ENCODE measurements at places on chromosomes 4 and X. TPM values are rescaled to one million over a fixed set of nuclear protein-coding genes. Genes with fewer than 3 reads are reported as not detected.
A peak's percentile ranks its signal among the peaks of the same experiment; 100 is the strongest.

GRCh38 chrX:49308604-49309269 lies 5.3 kb downstream of the GAGE10 start:
- no peaks in the 10 kb centered on the region for H3K27me3 ChIP-seq
- no peaks in the 10 kb centered on the region for H3K36me3 ChIP-seq

DNA sequence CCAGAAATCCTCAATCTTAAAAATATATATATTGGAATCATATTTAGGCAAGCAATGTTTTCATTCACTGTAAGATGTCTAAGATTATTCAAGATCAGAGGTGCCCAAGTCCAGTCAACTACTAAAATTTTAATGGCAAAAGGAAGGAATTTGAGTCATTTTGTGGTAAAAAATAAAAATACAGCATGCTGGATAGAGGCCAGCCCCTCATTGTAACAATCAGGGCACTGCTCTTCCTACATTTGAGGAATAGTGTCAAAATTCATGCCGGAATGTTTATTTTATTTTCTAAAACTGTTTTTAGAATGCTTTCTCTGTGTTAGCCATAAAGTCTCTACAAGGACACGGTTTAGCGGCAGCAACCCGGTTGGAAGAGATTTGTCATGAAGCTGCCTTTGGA lies 49.9 kb upstream of the SRD5A3 start:
- no peak overlapping the region for H3K27ac ChIP-seq
- H3K27me3 ChIP-seq, result no peaks in the 10 kb centered on the region
- no peaks in the 10 kb centered on the region for H3K36me3 ChIP-seq
- no peaks in the 10 kb centered on the region for H3K4me1 ChIP-seq

- no peak for DNase-seq
- no peaks in the 10 kb centered on the region for H3K36me3 ChIP-seq
- no peak overlapping the region for H3K4me3 ChIP-seq
- H3K27ac ChIP-seq, result no peak overlapping the region
- no peaks in the 10 kb centered on the region for H3K27me3 ChIP-seq
Observed at GRCh38 chrX:50579955-50580354, 109.3 kb upstream of the DGKK start.

- H3K4me3 ChIP-seq, result no peak overlapping the region
- no peak overlapping the region for H3K27ac ChIP-seq
- H3K4me1 ChIP-seq, result no peaks in the 10 kb centered on the region
- DNase-seq, result peak; percentile 3
- H3K36me3 ChIP-seq, result no peaks in the 10 kb centered on the region
- no peaks in the 10 kb centered on the region for H3K27me3 ChIP-seq
Observed at GRCh38 chrX:30935985-30936384, 46.9 kb upstream of the TAB3 start.

DNA sequence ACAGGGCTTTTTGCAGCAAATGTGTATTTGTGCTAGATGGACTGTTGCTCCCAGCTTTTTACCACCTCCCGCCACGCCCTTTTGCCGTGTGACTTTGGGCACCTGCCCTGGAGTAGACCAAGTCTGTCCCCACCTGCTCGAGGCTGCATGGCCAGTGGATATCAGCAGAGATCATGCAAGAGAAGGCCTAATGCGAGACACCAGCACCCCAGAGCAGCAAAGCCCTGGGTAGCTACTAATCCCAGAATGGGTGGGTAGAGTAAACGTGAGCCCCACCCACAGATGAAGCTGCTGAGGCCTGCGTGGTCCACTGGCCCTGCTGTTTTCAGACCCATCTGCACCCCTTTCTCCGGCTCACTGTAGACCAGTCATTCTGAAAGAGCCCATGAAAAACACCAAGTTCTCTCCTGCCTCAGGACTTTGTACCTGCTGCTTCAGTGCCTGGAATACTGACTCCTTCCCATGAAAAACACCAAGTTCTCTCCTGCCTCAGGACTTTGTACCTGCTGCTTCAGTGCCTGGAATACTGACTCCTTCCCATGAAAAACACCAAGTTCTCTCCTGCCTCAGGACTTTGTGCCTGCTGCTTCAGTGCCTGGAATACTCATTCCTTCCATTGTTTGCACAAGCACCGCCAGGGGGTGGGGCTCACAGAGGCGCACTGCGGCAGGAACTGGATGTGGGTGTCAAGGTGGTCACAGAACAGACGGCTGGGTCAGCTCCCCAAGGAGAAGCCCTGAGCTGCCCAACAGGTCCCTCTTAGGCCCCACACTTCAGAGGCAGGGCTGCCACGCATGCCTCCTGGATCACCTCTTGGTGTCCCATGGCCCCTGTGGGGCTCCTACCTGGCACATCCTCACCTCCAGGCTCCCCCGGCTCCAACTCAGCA lies 5.1 kb upstream of the TNIP2 start:
- DNase-seq, result no peak
- no peak overlapping the region for H3K4me3 ChIP-seq
- H3K36me3 ChIP-seq, result no peaks in the 10 kb centered on the region
- H3K27me3 ChIP-seq, result no peaks in the 10 kb centered on the region
- no peak overlapping the region for H3K27ac ChIP-seq
- peaks cover 5% of the 10 kb centered on the region for H3K4me1 ChIP-seq

- no peaks in the 10 kb centered on the region for H3K27me3 ChIP-seq
- H3K4me1 ChIP-seq, result no peaks in the 10 kb centered on the region
- H3K36me3 ChIP-seq, result no peaks in the 10 kb centered on the region
- no peak for DNase-seq
- no peak overlapping the region for H3K4me3 ChIP-seq
Observed at GRCh38 chr4:113919611-113920010, 59.8 kb downstream of the ARSJ start.

GRCh38 chr4:103895876-103896465 lies 176.2 kb upstream of the TACR3 start:
- H3K27ac ChIP-seq, result no peak overlapping the region
- H3K4me1 ChIP-seq, result no peaks in the 10 kb centered on the region
- H3K4me3 ChIP-seq, result no peak overlapping the region
- H3K27me3 ChIP-seq, result no peaks in the 10 kb centered on the region
- no peaks in the 10 kb centered on the region for H3K36me3 ChIP-seq

GRCh38 chrX:51459125-51459524 lies 37.3 kb downstream of the NUDT11 start:
- no peak for DNase-seq
- no peaks in the 10 kb centered on the region for H3K4me1 ChIP-seq
- no peaks in the 10 kb centered on the region for H3K36me3 ChIP-seq
- H3K4me3 ChIP-seq, result no peak overlapping the region

GRCh38 chrX:13463608-13464007 lies 105.8 kb upstream of the EGFL6 start:
- peak; percentile 48 for DNase-seq
- no peak overlapping the region for H3K4me3 ChIP-seq
- H3K27ac ChIP-seq, result no peak overlapping the region
- no peaks in the 10 kb centered on the region for H3K36me3 ChIP-seq
- H3K4me1 ChIP-seq, result no peaks in the 10 kb centered on the region

- H3K36me3 ChIP-seq, result peaks cover 10% of the 10 kb centered on the region
- no peak for DNase-seq
- H3K27me3 ChIP-seq, result no peaks in the 10 kb centered on the region
- H3K4me3 ChIP-seq, result no peak overlapping the region
- no peak overlapping the region for H3K27ac ChIP-seq
Observed at GRCh38 chr4:155769090-155769489, 10.3 kb downstream of the GUCY1B1 start.

GRCh38 chr4:24559889-24560288 lies 24.5 kb downstream of the DHX15 start:
- no peak overlapping the region for H3K4me3 ChIP-seq
- no peaks in the 10 kb centered on the region for H3K27me3 ChIP-seq
- DNase-seq, result no peak
- no peak overlapping the region for H3K27ac ChIP-seq
- no peaks in the 10 kb centered on the region for H3K36me3 ChIP-seq

- H3K4me1 ChIP-seq, result no peaks in the 10 kb centered on the region
- no peak overlapping the region for H3K27ac ChIP-seq
- no peaks in the 10 kb centered on the region for H3K36me3 ChIP-seq
- no peak for DNase-seq
- no peaks in the 10 kb centered on the region for H3K27me3 ChIP-seq
- H3K4me3 ChIP-seq, result no peak overlapping the region
Observed at GRCh38 chr4:40482985-40483647, 146.5 kb downstream of the RBM47 start.

GRCh38 chrX:18537068-18537467 lies 111.7 kb downstream of the CDKL5 start:
- no peak for DNase-seq
- no peak overlapping the region for H3K4me3 ChIP-seq
- H3K27me3 ChIP-seq, result no peaks in the 10 kb centered on the region
- no peaks in the 10 kb centered on the region for H3K36me3 ChIP-seq

CXCL5 gene
- 0.09 TPM for polyA plus RNA-seq

GPR34 gene
- polyA plus RNA-seq, result 2.4 TPM

All from heart right ventricle (tissue), 16 donors.